NCI-H1694 treated with DMSO at 0.1 percent for 48 hours (cell line): ENCODE measurements at places on chromosomes 1 and 21.

DNA sequence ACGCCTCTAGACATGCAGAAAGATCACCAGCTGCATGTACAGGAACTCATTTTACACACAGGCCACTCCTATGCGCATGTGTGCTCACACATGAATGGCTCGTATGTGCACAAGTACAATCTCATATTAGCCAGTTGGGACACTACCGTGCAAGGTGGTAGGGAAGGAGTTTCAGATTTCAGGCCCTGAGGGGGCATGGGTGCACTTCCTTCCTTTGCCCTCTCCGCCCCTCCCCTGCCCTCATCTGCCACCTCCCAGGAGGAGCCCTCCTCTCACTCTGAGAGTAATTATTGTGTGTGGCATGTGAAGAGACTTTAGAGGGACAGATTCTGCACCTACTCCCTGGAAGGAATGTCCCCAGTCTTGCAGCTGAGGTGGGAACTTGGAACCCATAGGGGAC is 14.8 kb downstream of the EDN2 start:
- no peak for DNase-seq

GRCh38 chr1:166350490-166350889 is 183.7 kb upstream of the FAM78B start:
- peak; percentile 31 for DNase-seq

DNA sequence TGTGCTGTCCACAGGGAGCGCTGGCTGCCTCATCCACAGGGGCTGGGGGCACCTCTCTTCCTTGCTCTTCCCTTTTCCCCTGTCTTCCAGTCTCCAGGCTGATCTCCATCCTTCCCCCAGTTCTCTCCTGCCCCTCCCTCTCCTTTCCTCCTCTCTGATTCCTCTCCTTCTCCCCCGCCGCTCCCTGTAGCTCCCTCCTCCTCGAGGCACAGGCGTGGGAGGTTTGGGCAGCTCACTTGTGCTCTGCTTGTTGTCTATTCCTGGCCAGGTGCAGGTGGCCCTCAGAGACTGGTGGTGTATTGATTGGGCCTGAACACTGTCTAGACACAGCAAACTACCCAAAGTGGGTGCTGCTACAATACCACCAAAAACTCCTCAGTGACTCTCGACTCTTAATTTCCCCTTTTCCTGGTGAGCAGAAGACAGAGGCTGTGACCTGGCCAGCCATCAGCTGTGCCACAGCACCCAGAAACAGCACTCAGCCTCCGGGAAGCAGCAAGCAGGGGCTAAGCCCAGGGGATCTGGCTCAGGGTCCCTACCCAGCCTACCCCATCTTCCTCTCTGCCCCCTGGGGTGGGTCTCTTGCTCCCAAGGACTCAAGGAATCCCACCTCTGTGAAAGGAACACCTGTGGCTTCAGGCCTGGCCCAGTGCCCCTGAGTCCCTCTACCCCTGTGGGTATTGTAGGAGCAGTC is 93.3 kb downstream of the DDX20 start:
- no peak for DNase-seq

DNA sequence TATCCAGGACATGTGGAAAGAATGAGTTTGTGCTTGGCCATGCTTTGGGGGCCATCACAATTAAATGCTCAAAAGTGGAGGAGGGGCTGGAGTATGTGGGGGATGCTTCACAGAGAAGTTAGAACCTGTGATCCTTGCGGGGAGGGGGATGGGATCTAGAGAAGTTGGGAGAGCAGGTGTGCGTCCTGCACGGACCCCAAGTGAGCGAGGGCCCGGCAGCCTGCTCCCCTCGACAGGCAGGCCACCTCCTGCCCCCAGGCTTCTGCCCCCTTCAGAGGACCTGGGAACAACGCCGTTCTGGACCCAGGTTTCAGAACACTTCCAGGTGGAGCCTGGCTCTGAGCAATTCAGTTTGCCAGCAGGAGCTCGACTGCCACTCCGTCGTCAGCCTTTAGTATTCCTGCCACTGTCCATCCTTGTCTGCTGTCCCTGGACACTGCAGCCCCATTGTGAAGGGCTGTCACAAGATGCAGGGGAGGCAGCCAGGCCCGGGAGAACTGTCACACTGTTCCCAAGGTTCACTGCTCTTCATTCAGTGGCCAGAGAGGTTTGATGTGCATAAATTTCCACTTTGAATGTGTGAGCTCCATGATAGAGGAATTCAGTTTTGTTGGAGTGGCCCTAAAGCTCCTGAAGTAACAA is 112.2 kb downstream of the DHRS3 start:
- no peak for DNase-seq

- no peak for DNase-seq
Measured at GRCh38 chr1:185478877-185479276, 161.8 kb upstream of the IVNS1ABP start.

- DNase-seq = no peak
Measured at GRCh38 chr1:221078260-221078965, 199.2 kb downstream of the HLX start.

DNA sequence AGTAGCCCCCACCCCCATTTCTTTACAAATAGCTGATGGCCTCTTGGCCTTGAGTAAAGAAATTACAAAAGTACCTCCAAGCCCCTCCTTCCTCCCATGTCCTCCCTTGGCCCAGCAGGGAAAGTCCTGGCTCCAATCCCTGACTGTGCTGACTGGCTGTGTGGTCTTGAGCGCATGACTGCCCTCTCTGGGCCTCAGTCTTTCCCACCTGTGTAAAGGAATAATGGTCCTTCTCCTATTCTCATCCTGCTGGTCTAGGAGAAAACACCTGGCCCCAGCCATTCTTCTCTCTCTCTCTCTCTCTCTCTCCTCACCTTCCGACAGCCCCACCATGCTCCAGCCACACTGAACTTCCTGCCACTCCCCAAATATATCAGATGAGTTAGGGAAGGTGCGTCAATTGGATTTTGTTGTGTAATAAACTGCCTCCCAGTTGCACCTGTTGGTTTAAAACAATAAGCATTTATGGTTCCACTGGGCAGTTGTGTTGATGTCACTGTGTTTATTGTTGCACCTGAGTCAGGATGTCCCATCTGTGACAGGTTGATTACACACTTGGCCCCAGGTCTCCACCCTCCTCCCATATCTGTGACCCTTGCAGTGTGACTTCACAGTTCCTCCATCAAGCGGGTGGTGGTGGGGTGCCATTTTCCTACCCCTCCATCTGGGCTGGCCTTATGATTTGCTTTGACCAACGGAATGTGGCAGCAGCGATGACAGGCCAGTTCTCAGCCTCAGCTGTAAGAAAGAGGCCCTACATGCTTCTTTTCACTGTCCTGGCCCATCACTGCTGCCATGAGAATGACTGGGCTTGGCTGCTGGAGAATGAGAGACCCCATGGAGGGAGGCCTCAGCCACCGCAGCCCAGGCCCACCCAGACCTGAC is 22.3 kb upstream of the LRP8 start:
- no peak for DNase-seq

DNA sequence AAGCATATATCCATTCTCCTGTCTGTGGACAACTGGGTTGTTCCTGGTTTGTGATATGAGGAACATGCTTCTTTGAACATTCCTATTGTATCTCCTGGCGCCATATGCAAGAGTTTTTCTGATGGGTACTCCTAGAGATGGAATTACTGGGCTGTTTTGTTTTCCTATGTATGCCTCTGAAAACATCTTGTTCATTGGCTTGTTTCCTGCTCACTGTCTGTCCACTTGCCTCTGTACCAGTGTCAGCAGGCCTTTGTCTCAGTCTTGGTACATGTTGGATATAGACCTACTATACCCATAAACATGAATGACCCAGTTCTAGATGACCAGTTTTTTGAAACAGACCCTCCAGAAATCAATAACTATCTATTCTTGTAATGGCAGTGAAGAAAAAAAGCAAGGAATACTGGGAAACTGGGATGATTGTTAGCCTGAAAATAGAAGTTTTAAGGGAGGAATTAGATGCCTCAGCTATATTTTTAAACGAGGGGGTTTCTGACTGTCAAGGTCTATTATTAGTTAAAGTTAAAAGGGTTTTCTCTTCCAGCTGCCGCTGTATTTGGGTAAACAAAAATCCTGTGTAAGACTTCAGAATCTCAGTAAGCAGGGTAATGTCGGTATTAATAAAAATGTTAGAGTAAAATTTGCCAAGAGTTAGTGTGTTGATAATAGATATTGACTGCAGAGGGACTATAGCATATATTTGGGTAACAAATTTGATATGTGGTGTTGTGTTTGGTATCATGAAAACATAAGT is 103.6 kb downstream of the RYR2 start:
- no peak for DNase-seq

- DNase-seq = no peak
Measured at GRCh38 chr1:235938709-235939479, 72.2 kb upstream of the LYST start.

- no peak for DNase-seq
Measured at GRCh38 chr1:30686236-30686935, 37.0 kb downstream of the MATN1 start.

DNA sequence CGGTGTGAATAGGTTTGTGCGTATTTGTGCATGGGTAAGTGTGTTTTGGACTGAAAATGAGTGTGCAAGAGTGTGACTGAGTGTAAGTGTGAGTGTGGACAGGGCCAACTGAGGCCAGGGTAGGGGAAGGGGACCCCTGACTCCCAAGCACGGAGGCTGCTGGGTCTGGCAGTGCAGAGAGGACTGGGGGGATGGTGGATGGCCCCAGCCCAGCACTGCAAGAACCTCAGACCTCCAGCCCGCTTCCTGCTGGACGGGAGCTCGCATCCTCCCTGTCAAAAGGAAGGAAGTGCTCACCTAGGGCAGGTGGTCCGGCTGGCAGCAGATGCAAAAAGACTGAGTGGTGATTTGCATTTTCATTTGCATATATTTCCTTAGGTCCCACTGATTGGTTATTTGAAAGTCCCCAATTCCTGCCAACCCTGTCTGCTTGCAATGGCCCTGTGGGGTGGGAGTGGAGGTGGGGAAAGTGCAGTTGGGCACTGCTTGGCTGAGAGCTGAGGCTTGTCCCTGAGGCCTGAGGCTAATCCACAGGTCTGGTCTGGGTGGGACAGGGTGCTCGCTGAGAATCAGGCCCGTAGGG is 42.8 kb upstream of the CASZ1 start:
- no peak for DNase-seq

DNA sequence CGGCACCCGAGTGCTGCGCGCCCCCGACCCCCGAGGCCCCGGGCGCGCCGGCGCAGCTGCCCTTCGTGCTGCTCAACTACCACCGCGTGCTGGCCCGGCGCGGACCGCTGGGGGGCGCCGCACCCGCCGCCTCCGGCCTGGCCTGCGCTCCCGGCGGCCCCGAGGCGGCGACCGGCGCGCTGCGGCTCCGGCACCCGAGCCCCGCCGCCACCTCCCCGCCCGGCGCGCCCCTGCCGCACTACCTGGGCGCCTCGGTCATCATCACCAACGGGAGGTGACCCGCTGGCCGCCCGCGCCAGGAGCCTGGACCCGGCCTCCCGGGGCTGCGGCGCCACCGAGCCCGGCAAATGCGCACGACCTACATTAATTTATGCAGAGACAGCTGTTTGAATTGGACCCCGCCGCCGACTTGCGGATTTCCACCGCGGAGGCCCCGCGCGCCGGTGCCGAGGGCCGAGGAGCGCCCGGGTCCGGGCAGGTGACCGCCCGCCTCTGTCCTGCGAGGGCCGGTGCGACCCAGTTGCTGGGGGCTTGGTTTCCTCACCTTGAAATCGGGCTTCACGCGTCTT is 49.0 kb downstream of the SIM2 start:
- no peak for DNase-seq

- no peak for DNase-seq
Measured at GRCh38 chr1:225950905-225951497, 10.0 kb upstream of the LEFTY2 start.

DNA sequence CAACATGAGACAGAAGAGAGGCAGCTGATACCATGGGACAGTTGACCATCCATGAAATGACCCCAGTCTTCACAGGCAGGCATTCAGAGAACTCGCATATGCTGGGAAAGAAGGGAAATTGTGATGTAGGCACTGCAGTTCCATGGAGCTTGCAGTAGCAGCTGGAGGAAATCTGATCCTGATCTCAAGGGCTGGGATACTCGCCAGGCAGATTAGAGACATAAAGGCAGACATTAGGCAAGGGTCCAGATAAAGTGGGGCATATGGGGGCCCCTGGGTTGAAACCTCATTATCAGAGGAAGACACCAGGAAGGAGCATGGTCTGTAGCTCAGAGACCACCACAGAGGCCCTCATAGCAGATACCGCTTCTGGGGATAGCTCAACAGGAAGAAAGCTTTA is 48.7 kb upstream of the TNR start:
- peak; percentile 24 for DNase-seq

DNA sequence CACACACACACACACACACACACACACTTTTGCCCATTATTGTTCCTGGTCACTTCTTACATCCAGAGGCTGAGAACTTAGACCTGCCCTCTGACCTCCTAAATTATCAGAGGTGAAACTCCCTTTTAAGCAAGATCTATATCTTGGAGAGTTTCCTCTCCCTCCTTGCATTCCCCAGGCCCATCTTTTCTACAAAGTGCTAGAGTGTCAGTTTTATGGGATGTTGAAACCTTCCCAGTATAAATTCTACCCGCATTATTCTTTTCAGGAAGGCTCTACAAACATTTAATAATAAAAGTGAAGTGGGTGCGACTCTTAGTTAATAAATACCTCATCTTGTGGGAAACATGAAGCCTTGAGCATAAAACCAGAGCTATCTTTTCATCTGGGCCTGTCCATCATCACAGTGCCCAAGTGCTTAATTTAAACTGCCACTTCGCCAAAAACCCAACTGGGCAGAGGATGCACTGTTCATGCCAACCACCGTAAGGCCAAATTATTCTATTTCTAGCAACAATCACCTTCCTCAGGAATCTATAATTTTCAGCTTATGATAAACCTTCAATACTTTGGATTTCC is 458.2 kb upstream of the RUNX1 start:
- no peak for DNase-seq

DNA sequence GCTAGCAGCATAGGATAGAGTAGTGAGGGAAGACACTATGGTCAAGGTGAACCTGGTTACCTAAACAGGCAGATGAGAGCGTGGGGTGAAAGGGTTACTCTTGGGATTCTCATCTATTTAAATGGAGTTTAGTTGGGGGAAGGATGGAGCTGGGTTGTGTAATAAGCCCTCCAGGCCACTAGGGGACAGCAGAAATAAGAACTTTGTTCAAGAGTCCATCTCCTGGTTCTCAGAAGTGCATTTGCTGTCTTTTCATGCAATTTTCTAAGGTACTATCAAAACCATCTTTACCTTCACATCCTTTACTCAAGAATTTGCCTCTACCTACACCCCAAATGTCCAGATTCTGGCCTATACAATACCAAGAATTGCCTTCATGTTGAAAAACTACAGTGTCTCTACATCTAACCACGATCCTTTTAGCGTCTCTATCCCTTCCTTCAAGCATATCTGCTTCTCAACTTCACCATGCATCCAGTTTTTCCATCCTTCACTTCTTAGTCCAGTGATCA is 28.0 kb downstream of the SLAMF1 start:
- DNase-seq = peak; percentile 98

GRCh38 chr1:71737768-71738167 is 544.6 kb downstream of the NEGR1 start:
- no peak for DNase-seq
